ENCODE measurements at places on chromosomes 11 and 22. TPM values are rescaled to one million over a fixed set of nuclear protein-coding genes. Genes with fewer than 3 reads are reported as not detected.

DNA sequence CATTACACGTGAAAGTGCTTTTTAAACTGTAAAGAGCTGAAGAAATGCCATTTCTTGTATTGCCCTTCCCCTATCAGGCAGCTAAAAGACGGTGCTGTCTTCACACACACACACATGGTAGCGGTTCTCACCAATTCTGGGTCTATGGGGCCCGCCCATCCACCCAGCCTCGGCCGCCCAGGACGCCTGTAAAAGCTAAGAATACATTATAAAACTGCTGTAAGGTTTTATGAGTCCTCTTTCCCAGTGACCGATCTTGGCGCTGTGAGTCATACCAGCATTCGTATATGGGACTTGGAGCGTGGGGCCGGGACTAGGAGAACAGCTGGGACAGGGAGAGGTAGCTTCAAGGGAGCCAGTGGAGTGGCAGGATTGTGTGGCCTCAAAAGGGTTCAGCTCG lies 149.7 kb upstream of the CADM1 start:
- DNase-seq = no peak

FAM227A gene
- total RNA-seq = 0.29 TPM

DNA sequence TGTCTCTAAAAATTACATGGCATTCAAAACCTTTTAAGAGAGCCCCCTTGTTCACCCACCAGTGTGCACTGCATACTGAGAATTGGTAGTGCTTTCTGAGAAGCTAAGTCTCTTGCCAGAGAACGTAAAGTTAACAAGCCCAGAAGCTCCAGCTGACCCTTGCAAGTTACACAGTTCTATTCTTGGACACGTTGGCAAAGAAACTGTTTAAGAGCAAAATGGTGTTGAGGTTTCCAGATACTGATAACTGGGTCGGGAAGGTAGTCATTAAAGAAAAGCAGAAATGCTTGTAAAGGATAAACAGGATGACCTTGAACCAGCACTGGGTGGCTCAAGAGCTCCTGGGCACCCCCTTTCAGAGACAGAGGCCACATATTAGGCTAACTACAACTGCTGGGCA lies 284.8 kb downstream of the CADM1 start:
- DNase-seq = no peak

DNA sequence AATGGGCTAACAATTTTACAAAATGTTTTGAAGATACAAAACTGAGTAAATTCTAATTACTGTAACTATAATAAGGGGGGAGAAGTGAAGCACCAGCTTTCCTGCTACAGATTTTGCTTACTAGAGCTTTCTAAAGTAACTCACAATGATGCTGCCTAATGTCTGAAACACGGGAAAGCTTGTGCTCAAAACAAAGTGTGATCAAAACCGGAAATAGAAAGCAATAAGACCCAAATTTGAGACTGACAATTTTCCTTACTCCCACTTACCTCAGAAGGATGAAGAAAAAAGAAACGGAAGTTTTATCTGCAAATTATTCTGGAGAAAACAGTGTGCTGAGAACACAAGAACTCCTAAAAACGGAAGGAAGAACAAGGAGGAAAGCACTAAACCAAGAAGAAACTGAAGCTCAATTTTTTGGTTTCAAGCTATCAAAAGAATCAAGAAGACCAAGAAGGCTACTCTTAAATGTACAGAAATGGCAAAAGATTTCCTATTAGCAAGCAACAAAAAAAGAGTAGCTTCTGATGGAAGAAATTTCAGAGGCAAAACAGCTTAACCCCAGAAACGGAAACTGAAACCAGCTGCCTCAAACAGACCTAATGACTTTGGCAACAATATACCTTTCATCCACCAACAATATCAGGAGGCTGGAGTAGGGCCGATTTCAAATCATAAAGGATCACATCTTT lies 33.4 kb downstream of the AMBRA1 start:
- DNase-seq = peak; percentile 41

- no peak for DNase-seq
These were observed 92.3 kb downstream of the SCN3B start for GRCh38 chr11:123562158-123562557.

CARD16 gene
- 41.5 TPM for total RNA-seq

DNA sequence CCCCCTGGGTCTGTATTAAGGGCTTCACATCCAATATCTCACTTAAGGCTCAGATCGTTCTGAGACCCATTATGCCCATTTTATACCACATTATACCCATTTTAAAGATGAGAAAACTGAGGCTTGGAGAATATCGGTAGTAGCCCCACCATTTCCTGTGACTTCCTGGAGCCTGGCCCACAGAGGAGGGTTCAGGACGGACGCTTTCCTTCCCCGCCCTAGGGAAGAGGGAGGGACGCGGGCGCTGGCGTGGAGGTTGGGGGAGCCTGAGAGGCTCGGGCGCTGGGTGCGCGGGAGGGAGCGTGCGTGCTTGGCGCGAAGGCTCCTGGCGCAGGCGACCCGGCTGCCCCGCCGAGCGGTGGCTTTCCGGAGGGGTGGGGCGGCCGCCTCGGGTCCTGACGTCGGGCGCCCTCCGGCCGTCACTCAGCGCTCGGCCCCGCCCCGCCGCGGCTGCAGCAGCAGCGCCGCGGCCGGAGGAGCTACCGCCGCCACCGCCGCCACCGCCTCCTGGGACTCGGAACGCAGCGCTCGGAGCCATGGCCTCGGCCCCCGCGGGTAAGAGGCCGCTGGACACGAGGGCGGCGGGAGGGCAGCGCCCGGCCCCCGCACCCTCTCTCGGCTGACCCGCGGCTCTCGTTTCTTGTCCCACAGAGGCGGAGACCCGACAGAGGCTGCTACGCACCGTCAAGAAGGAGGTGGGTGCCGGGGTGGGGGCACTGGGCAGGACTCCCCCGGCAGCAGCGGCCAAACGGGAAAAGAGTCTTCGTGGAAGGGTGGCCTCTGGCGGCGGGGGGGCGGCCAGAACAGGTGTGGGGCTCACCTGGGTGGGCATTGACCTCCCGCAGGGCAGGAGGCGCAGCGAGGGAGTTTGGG lies at the start of gene SGSM1:
SGSM1 (plus strand) TSS at position 422 of the 873 bp plus-strand sequence; CDS start at position 537, 115 bp downstream.
- DNase-seq = peak; percentile 79

CARD10 gene
- 1.2 TPM for total RNA-seq

AQP11 gene
- total RNA-seq = 1.2 TPM

VSIG2 gene
- total RNA-seq = 2.0 TPM

DNA sequence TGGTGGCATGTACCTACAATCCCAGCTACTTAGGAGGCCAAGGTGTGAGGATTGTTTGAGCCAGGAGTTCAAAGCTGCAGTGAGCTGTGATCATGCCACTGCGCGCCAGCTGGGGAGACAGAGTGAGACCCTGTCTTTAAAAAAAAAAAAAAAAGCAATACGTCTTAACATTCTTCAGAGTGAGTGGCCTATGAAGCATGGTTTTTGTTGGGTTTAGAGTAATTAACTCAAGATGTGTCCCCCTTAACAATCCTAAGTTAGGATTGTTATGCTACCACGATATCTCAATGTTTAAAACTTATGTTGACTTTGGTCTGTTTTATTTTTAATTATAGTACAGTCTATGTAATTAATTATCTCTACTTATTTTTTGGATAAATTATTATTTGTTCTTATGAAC lies 156.1 kb downstream of the HIPK3 start:
- no peak for DNase-seq

CABP4 gene
- 3.7 TPM for total RNA-seq

- no peak for DNase-seq
These were observed 11.2 kb downstream of the B4GALNT4 start for GRCh38 chr11:380491-380890.

DNA sequence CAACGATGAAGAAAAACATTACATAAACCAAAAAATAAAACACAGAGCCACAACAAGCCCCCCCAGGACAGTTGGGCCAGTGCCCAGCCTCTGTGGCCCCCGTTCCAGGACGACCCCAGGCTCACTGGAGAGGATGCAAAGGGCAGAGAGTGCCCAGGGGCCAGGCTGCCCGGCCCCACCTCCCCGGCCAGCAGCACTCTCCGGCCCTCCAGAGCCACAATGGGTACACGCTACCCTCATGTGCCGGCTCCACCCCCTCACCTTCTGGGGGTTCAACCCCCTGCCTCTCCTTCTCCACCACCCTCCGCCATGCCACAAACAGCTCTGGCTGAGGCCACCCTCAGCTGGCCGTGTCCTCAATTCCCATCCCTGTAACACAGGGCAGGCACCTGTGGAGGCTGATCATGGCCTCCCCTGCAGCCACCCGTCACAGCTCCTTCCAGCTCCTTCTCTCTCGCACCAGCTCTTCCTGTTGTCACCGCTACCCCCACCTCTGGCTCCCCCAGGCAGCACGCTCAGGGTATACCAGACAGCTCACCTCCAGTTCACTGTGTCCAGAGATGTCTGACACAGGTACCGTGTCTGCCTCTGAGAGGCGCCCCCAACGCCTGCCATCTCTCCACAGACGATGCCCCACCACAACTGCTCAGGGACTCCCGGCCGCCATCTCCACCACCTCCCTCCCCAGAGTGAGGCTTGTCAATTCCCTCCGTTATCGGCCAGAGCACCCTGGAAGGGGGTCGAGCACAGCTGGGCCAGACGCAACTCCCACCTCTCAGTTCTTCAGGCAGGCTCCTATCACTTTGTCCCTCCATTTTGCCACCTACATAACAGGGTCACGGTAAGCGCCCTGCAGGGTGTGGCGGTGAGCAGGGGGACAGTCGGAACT lies 30.8 kb upstream of the MOB2 start:
- DNase-seq = no peak

DNA sequence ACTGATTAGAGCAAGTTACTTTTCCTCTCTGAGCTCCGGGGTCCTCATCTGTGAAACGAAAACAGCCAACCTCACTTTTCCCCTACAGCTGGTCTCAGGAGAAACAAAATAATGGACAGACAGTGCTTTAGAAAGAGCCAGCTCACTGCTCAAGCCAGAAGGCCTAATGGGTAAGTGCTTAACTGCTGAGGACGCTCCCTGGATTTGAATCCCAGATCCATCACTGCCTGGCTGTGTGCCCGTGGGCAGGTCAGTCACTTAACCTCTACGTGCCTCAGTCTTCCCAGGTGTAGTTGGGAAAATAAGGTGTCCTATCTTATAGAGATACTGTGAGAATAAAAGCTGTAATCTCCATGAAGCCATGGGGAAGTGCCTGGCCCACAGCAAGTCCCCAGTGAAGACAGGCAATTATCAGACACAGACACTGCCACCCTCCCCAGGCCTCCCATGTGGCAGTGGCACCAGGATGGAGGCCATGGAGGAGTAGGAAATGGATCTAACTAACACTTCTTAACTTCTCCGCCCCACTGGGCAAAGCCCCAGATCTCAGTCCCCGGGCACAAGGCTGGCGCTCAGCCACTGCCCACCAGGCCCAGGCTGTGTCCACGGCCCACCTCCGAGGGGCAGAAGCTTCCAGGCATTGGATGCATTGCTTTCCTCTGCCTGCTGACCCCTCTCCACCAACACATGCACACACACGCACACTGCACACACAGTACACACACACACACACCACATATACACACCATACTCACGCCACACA lies 9.2 kb downstream of the TP53I11 start:
- DNase-seq = no peak

ZNF70 gene
- total RNA-seq = 6.9 TPM

- no peak for DNase-seq
These were observed 72.5 kb downstream of the KCNC1 start for GRCh38 chr11:17807034-17807433.

Data from naive thymus-derived CD8-positive, alpha-beta T cell (primary cell).